Lung (tissue), 17 donors: ENCODE measurements at places on chromosomes 11 and 22.
A peak's percentile ranks its signal among the peaks of the same experiment; 100 is the strongest.

DNA sequence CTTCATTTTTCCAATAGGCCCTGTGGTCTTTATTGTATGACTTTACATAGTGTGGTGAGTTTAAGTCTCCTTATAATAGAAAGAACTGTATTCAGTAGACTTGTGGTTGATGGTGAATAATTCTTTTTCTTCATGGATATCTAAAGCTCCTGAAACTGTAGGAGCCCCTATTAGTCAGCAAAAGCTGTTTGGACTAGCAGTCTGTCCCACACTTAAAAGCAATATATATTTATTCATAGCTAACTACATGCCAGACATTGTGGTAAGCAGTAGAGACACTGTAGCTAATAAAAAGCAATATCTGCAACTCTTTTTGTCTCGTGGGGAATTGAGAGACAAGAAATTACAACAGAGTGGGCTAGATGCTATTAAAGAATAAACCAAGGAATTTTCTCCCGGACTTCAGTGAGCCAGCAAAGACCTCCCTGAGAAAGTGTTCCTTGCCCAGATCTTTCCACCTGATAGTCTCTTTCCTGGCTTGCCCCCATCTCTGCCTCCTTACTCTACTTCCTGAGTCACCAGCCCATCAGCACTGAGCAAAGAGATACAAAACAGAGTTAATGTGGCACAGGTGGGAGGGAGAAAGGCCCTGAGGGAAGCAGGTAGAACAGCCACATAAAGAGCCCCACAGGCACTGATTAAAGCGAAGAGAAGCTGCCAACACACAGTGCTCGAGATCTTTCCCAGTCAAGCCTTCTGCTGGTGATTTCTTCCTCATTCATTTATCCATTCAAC is 1.4 kb upstream of the OR52W1 start:
- no peaks in the 10 kb centered on the region for H3K27me3 ChIP-seq
- H3K27ac ChIP-seq: no peak overlapping the region
- H3K4me3 ChIP-seq: no peak overlapping the region
- no peak for DNase-seq

DNA sequence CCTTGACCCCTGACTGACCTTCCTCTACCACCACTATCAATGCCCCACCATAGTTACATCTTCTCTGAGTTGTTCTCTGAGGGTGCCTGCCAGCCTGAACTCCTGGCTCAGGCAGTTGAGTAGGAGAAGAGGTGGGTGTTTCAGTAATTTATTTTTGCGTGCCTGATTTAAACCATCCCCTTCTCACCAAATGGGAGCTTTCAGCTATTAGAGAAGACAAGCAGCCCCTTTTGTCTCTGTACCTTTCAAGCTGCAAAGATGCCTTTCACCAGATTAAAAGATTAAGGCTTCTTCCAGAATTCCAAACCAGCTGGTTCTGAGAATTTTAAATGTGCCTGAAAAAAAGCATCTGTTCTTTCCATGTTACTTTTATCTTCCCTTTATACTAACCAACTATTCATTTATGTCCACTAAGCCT is 223.8 kb downstream of the FAM76B start:
- no peaks in the 10 kb centered on the region for H3K36me3 ChIP-seq
- H3K27ac ChIP-seq: no peak overlapping the region
- peak; percentile 39 for DNase-seq

- H3K4me1 ChIP-seq: no peaks in the 10 kb centered on the region
- H3K4me3 ChIP-seq: no peak overlapping the region
- H3K36me3 ChIP-seq: no peaks in the 10 kb centered on the region
Observed at GRCh38 chr11:80700386-80700785, 1259.6 kb upstream of the TENM4 start.

- no peaks in the 10 kb centered on the region for H3K27me3 ChIP-seq
- no peak for DNase-seq
- H3K27ac ChIP-seq: peak overlapping the region; percentile 10
- peaks cover 16% of the 10 kb centered on the region for H3K4me1 ChIP-seq
- no peaks in the 10 kb centered on the region for H3K36me3 ChIP-seq
Observed at GRCh38 chr22:46171940-46172339, 21.6 kb downstream of the PPARA start.

DNA sequence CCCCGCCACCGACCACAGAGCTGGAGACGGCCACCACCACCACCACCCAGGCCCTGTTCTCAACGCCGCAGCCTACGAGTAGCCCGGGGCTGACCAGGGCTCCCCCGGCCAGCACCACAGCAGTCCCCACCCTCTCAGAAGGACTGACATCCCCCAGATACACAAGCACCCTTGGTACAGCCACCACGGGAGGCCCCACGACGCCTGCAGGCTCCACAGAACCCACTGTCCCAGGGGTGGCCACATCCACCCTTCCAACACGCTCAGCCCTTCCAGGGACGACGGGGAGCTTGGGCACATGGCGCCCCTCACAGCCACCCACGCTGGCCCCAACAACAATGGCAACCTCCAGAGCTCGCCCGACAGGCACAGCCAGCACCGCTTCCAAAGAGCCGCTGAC is 18.8 kb downstream of the MUC5B start:
- no peaks in the 10 kb centered on the region for H3K27me3 ChIP-seq
- no peak for DNase-seq
- H3K4me3 ChIP-seq: no peak overlapping the region
- H3K4me1 ChIP-seq: no peaks in the 10 kb centered on the region
- no peak overlapping the region for H3K27ac ChIP-seq

DNA sequence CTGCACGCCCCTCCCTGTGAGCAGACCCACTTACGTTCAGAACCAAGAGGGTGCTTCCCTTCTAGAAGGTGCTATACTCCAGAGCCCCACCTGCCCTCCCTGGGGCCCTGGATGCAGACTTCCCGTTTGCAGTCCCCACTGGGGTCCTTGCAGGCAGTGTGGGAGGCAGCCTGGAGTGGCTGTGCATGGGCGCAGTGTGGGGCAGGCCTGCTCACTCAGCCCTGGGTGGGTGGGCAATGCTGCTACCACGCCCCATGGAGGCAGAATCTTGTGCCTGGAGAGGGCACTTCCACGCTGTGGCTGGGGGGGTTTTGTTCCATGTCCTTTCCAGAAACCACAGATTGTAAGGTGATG is 116.2 kb downstream of the KCNQ1OT1 start:
- H3K4me1 ChIP-seq: no peaks in the 10 kb centered on the region
- H3K27me3 ChIP-seq: no peaks in the 10 kb centered on the region
- H3K4me3 ChIP-seq: no peak overlapping the region
- no peak for DNase-seq
- H3K27ac ChIP-seq: no peak overlapping the region

GRCh38 chr22:23260645-23261581 is 80.6 kb downstream of the BCR start:
- H3K27ac ChIP-seq: no peak overlapping the region
- H3K36me3 ChIP-seq: peaks cover 5% of the 10 kb centered on the region
- no peak overlapping the region for H3K4me3 ChIP-seq
- H3K27me3 ChIP-seq: no peaks in the 10 kb centered on the region

DNA sequence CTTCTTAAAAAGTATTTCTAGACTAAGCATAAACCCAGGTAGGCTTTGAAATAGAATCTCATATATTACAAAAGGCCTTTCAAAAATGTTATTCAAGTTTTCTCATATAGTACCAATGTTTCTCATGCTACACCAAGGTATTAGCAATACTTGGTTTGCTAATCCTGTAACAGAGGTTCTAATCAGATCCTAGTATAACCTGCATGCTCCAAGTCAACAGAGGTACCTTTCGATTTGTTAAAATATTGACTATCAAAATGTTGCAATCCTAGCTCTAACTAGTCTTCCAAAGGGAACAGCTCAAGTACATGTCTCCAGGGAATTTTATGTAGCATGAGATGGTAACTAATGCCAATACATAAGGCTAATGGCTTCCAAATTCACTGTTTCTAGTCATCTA is 98.1 kb upstream of the APOA1 start:
- H3K27ac ChIP-seq: no peak overlapping the region
- no peak for DNase-seq
- H3K27me3 ChIP-seq: no peaks in the 10 kb centered on the region
- no peak overlapping the region for H3K4me3 ChIP-seq
- H3K36me3 ChIP-seq: no peaks in the 10 kb centered on the region
- peaks cover 8% of the 10 kb centered on the region for H3K4me1 ChIP-seq

DNA sequence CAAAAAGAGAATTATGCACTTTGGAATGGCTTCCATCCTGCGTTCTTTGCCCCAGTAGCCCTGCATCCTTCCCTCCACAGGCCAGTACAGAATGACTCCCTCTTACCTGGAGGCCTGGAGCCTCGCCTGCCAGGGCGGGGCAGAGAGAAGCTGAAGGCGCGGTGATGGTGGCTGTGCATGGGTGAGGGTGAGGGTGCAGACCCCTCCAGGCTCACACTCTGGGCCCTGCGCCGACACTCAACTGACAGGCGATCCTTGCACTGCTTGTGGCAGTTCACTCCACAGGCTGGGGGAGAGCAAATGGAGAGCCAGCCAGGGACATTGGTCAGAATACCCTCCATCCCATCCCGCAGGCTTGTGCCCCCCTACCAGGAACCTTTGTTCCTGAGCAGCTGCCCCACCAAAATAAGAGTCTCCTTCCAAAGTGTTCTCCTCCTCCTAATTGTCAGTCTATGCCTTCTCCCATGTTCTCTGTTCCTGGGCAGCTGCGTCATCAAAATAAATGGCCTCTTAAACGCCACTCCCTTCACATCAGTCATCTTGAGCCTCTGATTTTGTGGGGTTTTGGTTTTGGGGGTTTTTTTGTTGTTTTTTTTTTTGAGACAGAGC is 5.9 kb upstream of the NRXN2 start:
- peaks cover 2% of the 10 kb centered on the region for H3K36me3 ChIP-seq
- H3K4me3 ChIP-seq: no peak overlapping the region
- no peak overlapping the region for H3K27ac ChIP-seq
- H3K27me3 ChIP-seq: peaks cover 23% of the 10 kb centered on the region
- no peak for DNase-seq

GRCh38 chr22:38748487-38749136 is 7.2 kb downstream of the SUN2 start:
- H3K4me1 ChIP-seq: peaks cover 3% of the 10 kb centered on the region
- peaks cover 48% of the 10 kb centered on the region for H3K36me3 ChIP-seq
- no peak overlapping the region for H3K4me3 ChIP-seq
- no peaks in the 10 kb centered on the region for H3K27me3 ChIP-seq
- DNase-seq: no peak
